A549 treated with GW870086 at 1 μM for 4 hours (cell line): ENCODE measurements at places on chromosomes 12 and 14. TPM values are rescaled to one million over a fixed set of nuclear protein-coding genes. Genes with fewer than 3 reads are reported as not detected.

Gene KLRK1
- not detected in 5 replicates for total RNA-seq

Gene NGB
- not detected in 5 replicates for total RNA-seq

Gene PAH
- total RNA-seq: not detected in 5 replicates

Gene PEBP1
- total RNA-seq: 221 to 286 TPM (median 273 TPM) in 5 replicates

Gene SLC6A13
- 0.09 to 0.92 TPM (median 0.33 TPM) in 4 of 5 replicates, not detected in the other for total RNA-seq

Gene BDKRB2
- 1.3 to 1.7 TPM (median 1.5 TPM) in 5 replicates for total RNA-seq

Gene PTCSC3
- not detected in 5 replicates for total RNA-seq

Gene LTBP2
- 9.7 to 13.1 TPM (median 11.0 TPM) in 5 replicates for total RNA-seq

Gene SERPINA3
- 9.1 to 10.6 TPM (median 10.1 TPM) in 5 replicates for total RNA-seq

Gene TDRD9
- total RNA-seq: 0.08 to 0.22 TPM (median 0.14 TPM) in 5 replicates

Gene ERBB3
- total RNA-seq: 0.95 to 3.0 TPM (median 1.4 TPM) in 5 replicates

Gene CLEC4C
- total RNA-seq: not detected in 5 replicates

Gene IFT81
- total RNA-seq: 11.7 to 22.1 TPM (median 21.6 TPM) in 5 replicates

Gene CLEC1A
- total RNA-seq: not detected in 5 replicates

Gene EML1
- total RNA-seq: 30.1 to 39.6 TPM (median 37.3 TPM) in 5 replicates

Gene LRRC10
- not detected in 5 replicates for total RNA-seq

Gene RIPK3
- total RNA-seq: not detected in 5 replicates

Gene SPIC
- total RNA-seq: not detected in 5 replicates

Gene RAB15
- 20.2 to 23.6 TPM (median 22.2 TPM) in 5 replicates for total RNA-seq

Gene BRI3BP
- total RNA-seq: 17.1 to 21.9 TPM (median 20.0 TPM) in 5 replicates
